ENCODE measurements at places on chromosomes 6 and 20.

DNA sequence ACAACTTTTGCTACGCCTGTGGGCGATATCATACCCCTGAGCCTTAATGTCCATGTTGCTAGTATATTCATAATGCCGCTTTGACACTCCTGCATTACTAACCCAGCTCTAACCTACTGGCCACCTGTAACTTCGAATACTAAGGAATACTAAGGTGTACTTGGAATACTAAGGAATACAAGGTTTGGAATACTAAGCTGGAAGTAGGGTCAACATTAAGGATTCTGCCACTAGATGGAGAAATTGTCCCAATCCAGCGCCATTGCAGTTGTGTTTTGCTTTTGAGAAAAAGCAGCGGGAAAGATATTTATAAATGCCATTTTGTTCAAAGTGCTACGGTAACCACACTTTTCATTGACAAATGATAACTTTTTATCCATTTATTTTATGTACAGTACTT, 10.7 kb downstream of the TBXT start:
- DNase-seq, result no peak

- DNase-seq, result no peak
Measured at GRCh38 chr20:53809217-53809616, 215.6 kb upstream of the ZNF217 start.

DNA sequence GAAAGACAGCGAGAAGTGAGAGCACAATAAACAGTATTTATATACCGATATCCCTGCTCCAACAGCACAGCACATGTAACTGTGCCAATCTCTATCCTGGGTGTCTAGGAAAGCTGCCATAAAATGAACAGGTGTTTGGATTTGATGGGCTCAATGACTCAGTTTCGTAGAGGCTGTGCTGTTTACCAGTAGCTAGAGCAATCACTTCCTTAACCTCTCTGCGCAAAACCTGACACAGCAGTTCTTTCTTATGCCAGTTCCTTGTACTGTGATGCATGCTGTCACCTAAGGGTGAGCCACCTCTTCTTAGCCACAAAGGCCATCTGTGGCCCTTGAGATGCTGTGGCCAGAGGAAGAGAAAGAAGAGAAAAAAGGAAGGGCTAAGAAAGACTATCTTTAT, 59.3 kb downstream of the SHPRH start:
- DNase-seq, result no peak

DNA sequence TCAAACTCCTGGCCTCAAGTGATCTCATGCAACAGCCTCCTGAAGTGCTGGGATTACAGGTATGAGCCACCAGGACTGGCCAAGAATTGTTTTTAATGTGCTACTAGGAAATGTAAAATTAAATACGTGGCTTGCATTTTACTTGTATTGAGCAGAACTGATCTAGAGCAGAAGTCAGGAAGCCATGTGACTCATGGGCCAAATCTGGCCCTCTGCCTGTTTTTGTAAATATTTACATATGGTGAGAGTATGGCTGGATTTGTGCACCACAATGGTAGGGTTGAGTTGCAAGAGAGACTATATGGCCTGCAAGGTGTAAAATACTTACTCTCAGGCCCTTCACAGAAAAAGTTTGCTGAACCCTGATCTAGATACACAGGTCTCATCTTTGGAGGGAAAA, 75.8 kb downstream of the LAMP5 start:
- no peak for DNase-seq

DNA sequence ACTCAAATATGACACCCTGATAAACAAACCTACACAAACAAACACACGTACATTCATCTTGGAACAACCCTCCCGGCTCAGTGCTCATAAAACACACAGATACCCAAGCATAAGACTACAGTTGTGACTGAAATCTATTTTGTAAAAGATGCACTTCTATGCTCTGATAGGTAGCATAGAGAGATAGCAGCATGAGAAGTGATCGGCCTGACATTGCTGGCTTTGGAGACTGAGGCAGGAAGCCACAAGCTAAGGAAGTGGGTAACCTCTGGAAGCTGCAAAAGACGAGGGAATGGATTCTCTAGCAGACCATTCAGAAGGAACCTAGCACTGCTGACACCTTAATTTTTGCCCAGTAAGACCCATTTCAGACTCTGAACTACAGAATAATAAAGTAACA, 1.6 kb upstream of the RNF39 start:
- DNase-seq, result no peak

GRCh38 chr6:56637640-56638039, 5.0 kb downstream of the DST start:
- no peak for DNase-seq

GRCh38 chr6:19413323-19413722, 423.8 kb upstream of the ID4 start:
- no peak for DNase-seq

DNA sequence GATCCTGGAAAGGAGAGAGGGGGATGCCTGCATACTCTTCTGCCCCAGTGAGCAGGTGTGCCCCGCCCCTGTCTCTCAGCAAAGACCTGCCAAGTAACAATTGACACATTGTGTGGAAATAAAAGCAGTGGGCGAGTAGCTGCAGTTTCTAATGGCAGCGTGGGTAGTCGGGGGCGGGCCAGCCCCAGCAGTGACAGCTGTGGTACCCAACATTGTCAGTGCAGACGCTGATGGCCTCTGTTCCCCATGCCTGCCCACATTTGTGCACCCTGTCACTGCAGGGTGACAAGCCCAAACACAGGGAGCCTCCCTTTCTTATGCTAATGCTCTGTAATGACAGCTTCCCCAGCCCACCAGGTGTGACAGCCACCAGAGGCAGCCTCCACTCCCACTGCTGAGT, 491.7 kb downstream of the DHX35 start:
- no peak for DNase-seq

DNA sequence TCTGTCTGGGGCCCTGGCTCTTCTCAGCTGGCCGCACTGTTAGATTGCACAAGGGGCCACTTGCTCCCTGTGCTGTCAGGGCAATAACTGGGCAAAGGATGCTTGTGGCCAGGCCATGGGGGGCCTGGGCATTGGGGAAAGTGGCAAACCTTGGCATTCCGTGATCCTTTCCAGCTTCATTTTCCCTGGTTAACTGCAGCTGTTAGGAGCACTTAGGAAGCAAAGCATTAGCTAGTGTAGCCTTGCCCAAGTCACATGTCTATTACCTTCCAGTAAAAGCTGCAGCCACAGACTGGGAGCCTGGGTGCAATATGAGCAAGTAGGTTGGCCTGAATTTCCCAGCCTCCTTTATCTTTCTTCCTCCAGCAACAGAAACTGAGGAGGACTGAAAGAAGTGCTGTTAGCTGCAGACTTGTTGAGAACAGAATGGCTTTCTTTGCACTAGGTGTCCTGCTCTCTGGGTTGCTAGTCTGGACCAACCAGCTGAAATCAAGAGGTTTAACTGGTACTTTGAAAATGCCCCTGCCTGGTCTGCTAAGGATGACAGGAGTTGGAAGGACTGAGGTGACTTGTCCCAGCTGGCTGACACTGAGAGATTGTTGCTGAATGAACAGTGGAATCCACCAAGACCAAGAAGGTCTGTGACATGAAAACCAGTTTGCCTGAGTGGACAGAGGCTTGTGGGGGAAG, 312.3 kb upstream of the SUPT3H start:
- no peak for DNase-seq

GRCh38 chr6:27556406-27556805, 83.5 kb upstream of the ZNF184 start:
- DNase-seq, result no peak

DNA sequence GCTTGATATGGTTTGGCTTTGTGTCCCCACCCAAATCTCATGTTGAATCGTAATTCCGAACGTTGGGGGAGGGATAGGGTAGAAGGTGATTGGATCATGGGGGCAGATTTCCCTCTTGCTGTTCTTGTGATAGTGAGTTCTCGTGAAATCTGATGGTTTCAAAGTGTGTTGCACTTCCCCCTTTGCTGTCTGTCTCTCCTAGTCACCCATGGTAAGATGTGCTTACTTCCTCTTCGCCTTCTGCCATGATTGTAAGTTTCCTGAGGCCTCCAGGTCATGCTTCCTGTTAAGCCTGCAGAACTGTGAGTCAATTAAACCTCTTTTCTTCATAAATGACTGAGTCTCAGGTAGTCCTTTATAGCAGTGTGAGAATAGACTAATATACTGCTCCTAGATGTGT, 19.9 kb downstream of the PFDN4 start:
- DNase-seq, result no peak

DNA sequence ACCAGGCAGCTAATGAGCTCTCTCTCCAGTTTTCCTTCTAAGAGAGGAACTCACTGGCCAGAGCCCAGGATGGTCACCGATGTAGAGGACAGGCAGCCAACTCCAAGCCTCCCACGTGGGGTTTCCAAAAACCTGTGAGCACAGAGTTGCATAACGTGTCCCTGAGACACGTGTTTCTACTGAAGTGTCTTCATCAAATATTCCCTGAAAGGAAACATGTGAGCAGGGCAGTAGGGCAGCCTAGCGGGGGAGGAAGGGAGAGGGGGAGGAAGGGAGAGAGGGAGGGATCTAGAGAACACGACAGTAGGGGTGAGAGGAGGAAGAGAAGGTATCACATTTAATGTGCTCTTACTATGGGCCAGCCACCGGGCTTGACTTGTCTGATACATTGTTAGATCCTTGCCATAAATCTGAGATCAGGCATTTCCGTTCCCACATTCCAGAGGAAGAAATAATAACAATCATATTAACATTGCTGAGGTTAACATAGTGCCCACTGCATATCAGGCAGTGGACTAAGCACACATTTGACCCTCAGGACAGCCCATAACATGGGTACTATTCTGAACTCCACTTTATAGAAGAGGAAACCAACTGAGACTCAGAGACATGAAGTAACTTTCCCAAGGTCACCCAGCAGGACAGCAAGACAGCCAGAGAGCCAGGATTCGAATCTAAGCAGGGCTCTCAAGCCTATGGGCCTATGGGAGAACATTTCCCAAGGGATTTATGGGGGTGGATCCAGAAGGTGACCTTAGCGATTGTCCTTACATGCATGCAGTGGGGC, 4.5 kb upstream of the SYS1 start:
- no peak for DNase-seq

- DNase-seq, result no peak
Measured at GRCh38 chr6:132504757-132505156, 8.2 kb downstream of the STX7 start.

DNA sequence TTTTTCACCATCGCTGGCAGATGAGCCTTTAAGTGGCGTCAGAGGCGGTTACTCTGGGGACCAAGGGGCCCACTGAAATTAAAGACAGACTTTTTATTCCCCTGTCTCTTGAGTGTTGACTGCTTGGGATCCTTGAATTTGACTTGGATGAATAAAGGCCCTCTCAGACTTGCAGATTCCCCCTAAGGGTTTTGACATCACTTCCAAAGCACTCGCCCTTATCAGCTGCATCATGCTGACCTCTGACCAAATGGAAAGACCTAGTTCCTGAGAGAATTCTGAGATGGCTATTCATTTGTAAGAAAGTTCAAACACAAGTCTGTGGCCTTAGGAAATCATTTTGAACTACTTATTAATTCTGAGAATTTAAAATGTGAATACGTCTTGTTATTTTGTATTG, 13.5 kb upstream of the MOXD1 start:
- no peak for DNase-seq

- DNase-seq, result no peak
Measured at GRCh38 chr6:90199900-90200299, 96.7 kb downstream of the BACH2 start.

DNA sequence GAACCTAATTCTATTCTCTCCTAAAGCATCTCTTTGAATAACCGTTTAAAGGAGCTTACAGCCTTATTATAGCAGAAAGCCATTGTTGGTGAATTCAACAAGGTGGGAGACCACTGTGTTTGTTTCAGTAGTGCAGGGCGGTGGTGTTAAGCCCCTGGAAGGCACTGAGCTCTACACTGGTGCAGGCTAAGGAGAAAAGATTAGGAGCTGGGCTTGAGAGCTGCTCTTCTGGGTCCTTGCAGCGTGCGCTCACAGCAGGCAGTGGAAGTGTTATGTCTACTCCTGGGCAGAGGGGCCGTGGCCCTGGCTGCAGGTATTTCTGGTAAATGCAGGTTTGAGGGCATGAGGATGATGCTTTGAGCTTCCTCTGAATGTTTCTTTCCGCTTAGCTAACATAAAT, 361.2 kb downstream of the RNF144B start:
- no peak for DNase-seq

DNA sequence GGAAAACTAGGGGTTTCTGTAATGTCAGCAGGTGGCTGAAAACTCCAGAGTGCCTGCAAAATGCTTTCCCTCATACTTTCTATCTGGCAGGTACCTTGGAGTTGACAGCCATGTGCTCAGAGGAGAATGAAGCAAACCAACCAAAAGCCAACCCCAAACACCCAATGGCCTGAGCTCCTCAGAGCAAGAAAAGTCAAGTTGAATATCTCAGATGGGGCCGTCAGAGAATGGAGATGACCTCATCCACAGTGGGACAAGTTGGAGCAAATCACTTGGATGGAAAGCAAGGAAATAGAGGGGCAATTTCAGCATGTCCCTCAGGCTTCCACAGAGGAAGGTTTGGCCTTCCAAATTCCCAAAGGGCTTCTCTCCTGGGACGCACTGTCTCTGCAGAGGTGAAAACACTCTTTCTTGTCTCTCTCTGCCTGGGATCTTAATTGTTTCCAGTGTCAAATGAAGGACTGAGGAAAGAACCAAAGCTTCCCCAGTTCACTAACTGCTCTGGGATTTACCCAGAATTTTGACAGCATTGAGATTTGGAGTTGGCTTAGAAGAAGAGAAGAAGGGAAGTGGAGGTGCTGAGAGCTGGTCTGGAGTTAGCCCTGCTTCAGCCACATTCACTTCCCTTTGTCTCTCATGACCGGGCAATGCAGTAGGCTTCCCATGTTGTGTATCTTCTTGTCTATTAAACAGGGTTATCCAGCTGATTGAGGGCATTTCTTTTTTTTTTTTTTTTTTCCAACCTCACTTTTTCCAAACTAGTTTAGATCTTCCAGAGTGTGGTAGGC, 42.2 kb downstream of the PRND start:
- DNase-seq, result no peak

GRCh38 chr6:107869871-107870270, 45.8 kb upstream of the SCML4 start:
- no peak for DNase-seq

DNA sequence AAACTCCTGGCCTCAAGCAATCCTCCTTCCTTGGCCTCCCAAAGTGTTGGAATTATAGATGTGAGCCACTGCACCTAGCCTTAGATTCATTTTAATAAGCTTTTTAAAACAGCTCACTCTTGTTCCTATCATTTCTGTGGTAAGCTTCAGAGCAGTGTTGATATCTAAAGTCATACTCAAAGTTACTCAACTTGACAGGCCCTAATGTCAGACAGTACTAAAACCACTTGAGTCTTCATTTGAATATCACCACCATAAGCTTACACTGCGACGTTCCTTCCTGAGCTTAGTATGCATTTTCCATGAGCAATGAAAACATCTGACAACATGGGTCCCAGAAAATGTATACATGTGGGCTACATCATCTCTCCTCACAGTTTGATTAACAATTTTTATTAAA, 6.0 kb downstream of the FUCA2 start:
- DNase-seq, result no peak

GRCh38 chr6:38057994-38058393, 238.5 kb downstream of the ZFAND3 start:
- DNase-seq, result no peak

- no peak for DNase-seq
Measured at GRCh38 chr6:44504301-44504791, 116.8 kb downstream of the CDC5L start.
